ENCODE measurements at places on chromosomes 7 and 10. TPM values are rescaled to one million over a fixed set of nuclear protein-coding genes. Genes with fewer than 3 reads are reported as not detected.
A peak's percentile ranks its signal among the peaks of the same experiment; 100 is the strongest.

DNA sequence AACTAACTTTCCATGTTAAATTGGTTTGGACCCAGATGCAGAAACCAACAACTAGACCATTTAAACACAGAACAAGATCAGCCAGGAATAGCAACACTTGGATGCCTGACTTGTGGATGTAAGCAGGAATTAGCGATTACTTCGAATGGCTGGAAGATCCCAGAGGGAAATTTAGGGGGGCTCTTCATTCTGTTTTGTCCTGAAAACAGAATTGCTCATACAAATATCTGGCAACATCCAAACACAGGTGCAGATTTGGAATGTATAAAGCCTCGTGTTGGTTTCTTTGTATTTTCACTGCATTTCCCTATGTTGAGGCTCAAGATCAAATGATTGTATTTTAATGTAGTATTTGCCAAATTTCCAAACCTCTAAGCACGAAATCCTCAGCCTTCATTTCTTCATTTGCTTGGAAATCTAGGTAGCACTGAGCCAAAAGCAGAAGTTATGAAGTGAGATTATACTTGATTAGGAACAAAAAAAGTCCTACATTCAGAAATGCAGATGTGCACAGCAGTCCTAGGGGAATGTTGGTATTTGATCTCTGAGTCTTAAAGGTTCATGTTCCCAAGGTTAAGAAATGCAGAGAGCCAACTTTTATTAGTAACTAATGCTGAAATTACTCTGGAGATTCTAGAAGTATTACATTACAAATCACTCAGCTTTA lies 248.7 kb upstream of the TCF7L2 start:
- H3K27ac ChIP-seq: no peak overlapping the region
- no peaks in the 10 kb centered on the region for H3K36me3 ChIP-seq
- no peak overlapping the region for H3K4me3 ChIP-seq

DNA sequence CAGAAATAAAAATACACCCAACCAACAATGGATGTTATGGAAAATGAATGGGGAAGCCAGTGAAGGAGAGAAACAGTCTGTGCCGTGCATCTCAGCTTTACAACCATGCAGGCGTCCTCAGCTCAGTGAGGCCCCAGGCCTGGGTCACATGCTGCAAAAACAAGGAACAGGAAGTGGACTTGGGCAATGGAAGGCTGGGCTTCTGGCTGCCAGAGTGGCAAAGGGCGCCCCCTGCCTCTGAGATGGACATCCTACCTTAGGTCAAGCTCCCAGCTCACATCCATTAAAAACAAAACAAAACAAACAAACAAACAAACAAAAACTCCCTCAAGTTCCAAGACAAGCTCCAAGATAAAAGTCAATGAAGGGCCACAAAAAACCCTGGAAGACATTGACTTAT lies 54.7 kb upstream of the AFAP1L2 start:
- H3K27me3 ChIP-seq: no peaks in the 10 kb centered on the region
- peaks cover 10% of the 10 kb centered on the region for H3K36me3 ChIP-seq
- no peak overlapping the region for H3K4me3 ChIP-seq
- H3K4me1 ChIP-seq: no peaks in the 10 kb centered on the region
- H3K27ac ChIP-seq: no peak overlapping the region

GRCh38 chr10:70272925-70273316 lies 10.9 kb downstream of the NPFFR1 start:
- H3K4me1 ChIP-seq: peaks cover 11% of the 10 kb centered on the region
- H3K36me3 ChIP-seq: no peaks in the 10 kb centered on the region
- no peak overlapping the region for H3K27ac ChIP-seq
- no peaks in the 10 kb centered on the region for H3K27me3 ChIP-seq
- no peak overlapping the region for H3K4me3 ChIP-seq

DNA sequence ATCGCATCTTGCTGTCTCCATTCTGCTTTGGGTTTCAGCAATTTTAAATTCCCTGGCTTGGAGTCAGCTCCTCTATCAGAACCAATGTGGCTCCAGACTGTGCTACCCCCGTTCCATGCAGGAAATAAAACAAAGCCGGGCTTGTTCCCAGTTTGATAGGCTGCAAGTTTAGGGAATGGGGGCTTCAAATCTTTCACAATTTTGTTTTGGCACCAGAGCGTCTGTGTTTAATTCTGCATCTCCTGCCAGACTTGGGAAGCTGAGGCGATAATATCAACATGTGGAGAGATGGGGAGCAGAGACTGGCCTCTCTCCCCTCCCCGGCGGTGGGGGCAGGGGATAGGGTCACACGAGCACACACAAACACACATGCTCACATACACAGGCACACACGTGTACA lies 305.9 kb downstream of the FGFR2 start:
- no peak overlapping the region for H3K27ac ChIP-seq
- H3K27me3 ChIP-seq: no peaks in the 10 kb centered on the region
- no peak for DNase-seq
- H3K36me3 ChIP-seq: no peaks in the 10 kb centered on the region

- no peak for DNase-seq
- no peaks in the 10 kb centered on the region for H3K36me3 ChIP-seq
- no peaks in the 10 kb centered on the region for H3K4me1 ChIP-seq
- no peaks in the 10 kb centered on the region for H3K27me3 ChIP-seq
Measured at GRCh38 chr7:32957326-32958045, at the start of gene FKBP9. TSS of gene FKBP9 (plus strand) at chr7:32957440. CDS start at chr7:32957574, 134 bp downstream.

GRCh38 chr7:99379043-99379577 lies 4.6 kb downstream of the ARPC1B start:
- peak overlapping the region; percentile 26 for H3K4me3 ChIP-seq
- no peak for DNase-seq
- peak overlapping the region; percentile 81 for H3K27ac ChIP-seq
- H3K36me3 ChIP-seq: peaks cover 12% of the 10 kb centered on the region

- DNase-seq: no peak
- no peak overlapping the region for H3K4me3 ChIP-seq
- H3K27me3 ChIP-seq: no peaks in the 10 kb centered on the region
- no peak overlapping the region for H3K27ac ChIP-seq
- no peaks in the 10 kb centered on the region for H3K36me3 ChIP-seq
- H3K4me1 ChIP-seq: no peaks in the 10 kb centered on the region
Measured at GRCh38 chr7:94348142-94348541, 46.6 kb upstream of the COL1A2 start.

- no peaks in the 10 kb centered on the region for H3K36me3 ChIP-seq
- no peak overlapping the region for H3K27ac ChIP-seq
- no peaks in the 10 kb centered on the region for H3K27me3 ChIP-seq
Measured at GRCh38 chr7:127835679-127836078, 183.7 kb downstream of the SND1 start.

- DNase-seq: no peak
- H3K27ac ChIP-seq: peak overlapping the region; percentile 91
- H3K4me3 ChIP-seq: peak overlapping the region; percentile 97
- no peaks in the 10 kb centered on the region for H3K27me3 ChIP-seq
- H3K4me1 ChIP-seq: peaks cover 67% of the 10 kb centered on the region
- H3K36me3 ChIP-seq: no peaks in the 10 kb centered on the region
Measured at GRCh38 chr7:103348452-103348851, 1.0 kb downstream of the PSMC2 start.

DNA sequence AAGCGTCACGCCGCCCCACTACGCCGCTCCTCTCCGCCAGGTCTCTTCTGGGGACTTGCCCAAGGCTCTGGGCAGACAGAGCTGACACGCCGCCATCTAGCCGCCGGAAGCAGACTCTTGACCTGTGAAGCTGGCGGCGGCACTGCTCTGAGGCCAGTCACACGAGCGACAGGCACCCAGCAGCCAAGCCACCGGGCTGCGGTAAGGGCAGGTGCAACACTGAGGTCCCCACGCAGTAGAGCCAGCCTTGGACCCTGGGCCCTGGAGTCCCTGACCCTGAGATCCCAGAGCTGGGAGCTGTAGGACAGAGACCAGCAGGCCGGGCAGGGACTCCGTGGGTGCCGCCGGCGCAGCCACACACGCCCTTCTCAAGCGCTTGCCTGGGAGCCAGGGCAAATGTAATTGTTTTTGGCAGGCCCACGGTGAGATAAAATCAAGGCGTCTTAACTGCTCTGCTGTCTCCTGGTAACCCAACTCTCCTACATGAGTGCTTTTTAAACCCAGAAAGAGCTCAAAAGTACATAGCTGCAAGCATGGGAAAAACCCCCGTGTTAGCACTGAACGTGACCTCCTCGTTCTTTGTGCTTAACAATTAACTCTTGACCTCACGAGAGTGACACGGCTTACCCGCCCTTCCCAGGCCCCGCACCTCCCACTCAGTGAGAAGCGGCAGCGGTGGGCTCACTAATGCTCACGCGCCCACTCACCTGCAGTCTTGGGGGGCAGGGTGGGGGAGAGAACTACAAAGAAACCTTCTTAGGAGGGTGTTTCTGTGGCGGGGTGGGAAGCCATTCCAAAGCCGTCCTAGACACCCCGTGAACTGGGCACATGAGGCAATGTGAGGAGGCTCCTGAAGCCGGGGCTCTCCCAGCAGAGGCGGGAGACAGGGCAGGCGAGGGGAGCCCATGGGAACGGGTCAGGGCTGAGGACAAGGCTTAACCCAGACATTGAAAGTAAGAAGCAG lies 8.5 kb downstream of the GPER1 start:
- H3K27ac ChIP-seq: no peak overlapping the region
- no peak overlapping the region for H3K4me3 ChIP-seq

DNA sequence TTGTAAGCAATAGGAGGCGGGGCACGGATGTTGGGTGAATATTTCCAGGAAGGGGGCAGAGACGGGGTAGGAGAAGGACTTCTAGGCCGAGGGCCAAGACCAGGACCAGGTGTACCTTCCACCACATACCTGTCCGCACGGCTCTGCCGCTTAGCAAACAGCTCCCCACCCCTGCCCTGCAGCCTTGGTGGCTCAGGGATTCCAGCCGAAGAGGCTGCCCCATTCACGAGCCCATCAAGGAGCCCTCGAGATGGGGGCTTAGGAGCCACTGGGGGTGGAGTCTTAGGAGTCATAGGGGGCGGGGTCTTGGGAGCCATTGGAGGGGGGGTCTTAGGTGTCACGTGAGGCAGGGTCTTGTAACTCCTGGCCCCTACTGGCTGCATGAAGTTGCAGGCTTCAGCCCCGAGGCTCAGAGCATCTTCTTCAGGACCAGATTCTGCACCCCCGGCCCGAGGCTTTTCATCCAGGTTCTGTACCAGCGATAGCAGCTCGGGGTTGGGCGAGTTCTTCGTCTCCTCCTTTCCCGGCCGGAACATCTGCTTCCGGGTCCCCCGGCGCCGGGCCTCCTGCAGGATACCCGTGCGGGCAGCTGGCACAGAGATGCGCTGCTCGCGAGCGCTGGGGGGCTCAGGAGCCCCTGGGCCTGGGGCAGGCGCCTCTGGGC lies 6.1 kb upstream of the MYOZ1 start:
- peak overlapping the region; percentile 71 for H3K4me3 ChIP-seq
- DNase-seq: no peak
- H3K27ac ChIP-seq: peak overlapping the region; percentile 68
- H3K36me3 ChIP-seq: no peaks in the 10 kb centered on the region
- no peaks in the 10 kb centered on the region for H3K27me3 ChIP-seq

- H3K27me3 ChIP-seq: no peaks in the 10 kb centered on the region
- H3K27ac ChIP-seq: no peak overlapping the region
- H3K4me1 ChIP-seq: no peaks in the 10 kb centered on the region
- H3K4me3 ChIP-seq: no peak overlapping the region
- DNase-seq: no peak
Measured at GRCh38 chr7:19001854-19002253, 115.6 kb downstream of the TWIST1 start.

- no peaks in the 10 kb centered on the region for H3K27me3 ChIP-seq
- H3K4me3 ChIP-seq: no peak overlapping the region
- H3K27ac ChIP-seq: no peak overlapping the region
- no peaks in the 10 kb centered on the region for H3K36me3 ChIP-seq
- H3K4me1 ChIP-seq: no peaks in the 10 kb centered on the region
Measured at GRCh38 chr7:140883378-140883777, 41.4 kb downstream of the BRAF start.

- no peak overlapping the region for H3K4me3 ChIP-seq
- DNase-seq: no peak
- H3K27ac ChIP-seq: no peak overlapping the region
Measured at GRCh38 chr10:97331153-97331703, 3.3 kb downstream of the FRAT2 start.

DNA sequence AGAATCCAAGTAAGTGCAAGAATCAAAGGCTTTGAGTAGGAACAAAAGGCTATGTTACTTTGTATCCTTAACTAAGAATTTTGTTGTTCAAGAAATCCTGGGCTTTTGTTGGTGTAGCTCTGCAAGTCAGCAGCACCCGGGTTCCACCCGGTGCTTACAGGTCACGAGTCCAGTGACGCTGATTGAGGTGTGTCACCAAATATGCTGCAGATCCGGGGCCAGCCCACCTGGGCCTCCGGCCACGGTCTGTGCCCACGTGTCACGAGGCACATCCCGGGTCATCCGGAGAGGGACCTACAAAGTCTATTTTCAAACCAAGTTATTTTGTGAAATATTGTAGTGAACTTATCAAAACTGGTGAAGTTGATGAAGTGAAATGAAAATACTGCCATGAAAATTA lies 103.1 kb downstream of the MGMT start:
- H3K4me1 ChIP-seq: no peaks in the 10 kb centered on the region
- H3K27ac ChIP-seq: no peak overlapping the region
- no peak overlapping the region for H3K4me3 ChIP-seq

- H3K27ac ChIP-seq: no peak overlapping the region
- H3K27me3 ChIP-seq: no peaks in the 10 kb centered on the region
- H3K36me3 ChIP-seq: peaks cover 13% of the 10 kb centered on the region
Measured at GRCh38 chr7:132779164-132779563, 202.9 kb upstream of the PLXNA4 start.

DNA sequence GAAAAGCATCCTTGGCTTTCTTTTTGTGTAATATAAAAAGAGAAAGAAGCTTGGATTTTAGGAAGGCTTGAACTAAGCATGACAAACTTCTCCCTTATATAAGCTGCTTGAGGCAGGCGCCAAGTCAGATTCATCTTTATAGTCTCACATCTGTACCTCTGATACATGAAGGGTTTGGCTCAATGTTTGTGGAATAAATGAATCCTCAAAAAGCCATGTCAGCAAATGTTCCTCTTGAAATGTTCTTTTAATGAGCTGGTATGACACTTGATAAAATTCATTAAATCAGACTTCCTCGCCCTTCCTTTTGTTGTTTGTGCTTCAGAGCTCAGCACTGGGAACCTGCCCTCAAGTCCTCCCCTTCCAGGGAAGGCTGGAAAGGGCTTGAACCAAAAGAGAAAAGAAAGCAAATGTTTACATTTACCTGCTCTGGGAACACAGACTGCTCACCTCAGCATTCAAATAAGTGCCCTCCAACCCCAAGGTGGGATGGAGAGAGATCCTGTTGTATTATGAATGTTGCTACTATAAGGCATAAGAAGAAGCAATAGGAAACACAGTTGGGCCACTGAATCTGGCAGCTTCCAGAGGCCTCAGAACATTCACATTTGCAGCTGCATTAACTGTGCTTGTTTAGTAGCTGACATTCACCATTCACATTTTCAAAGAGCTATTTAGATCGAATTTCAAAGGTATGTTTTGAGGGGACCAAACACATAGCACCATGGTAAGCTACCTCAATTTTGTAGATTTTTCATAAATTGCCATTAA lies 212.6 kb downstream of the CACNA2D1 start:
- H3K27ac ChIP-seq: no peak overlapping the region
- H3K4me3 ChIP-seq: no peak overlapping the region
- no peaks in the 10 kb centered on the region for H3K4me1 ChIP-seq
- no peak for DNase-seq
- H3K27me3 ChIP-seq: no peaks in the 10 kb centered on the region

- H3K36me3 ChIP-seq: no peaks in the 10 kb centered on the region
- peaks cover 39% of the 10 kb centered on the region for H3K4me1 ChIP-seq
- no peak overlapping the region for H3K27ac ChIP-seq
- DNase-seq: no peak
- no peaks in the 10 kb centered on the region for H3K27me3 ChIP-seq
Measured at GRCh38 chr7:36969376-36969775, 245.1 kb upstream of the AOAH start.

The PKD1L1 gene
- total RNA-seq: 0.19 TPM

The LRRC18 gene
- not detected for total RNA-seq

The HOGA1 gene
- 1.1 TPM for total RNA-seq

The ZNF138 gene
- total RNA-seq: 11.3 TPM

The GFRA1 gene
- 1.0 TPM for total RNA-seq

The GRID2IP gene
- 0.38 TPM for total RNA-seq

All from esophagus squamous epithelium (tissue), 5 donors.